ENCODE measurements at places on chromosomes 3 and 15.

- peak; percentile 60 for DNase-seq
These were observed 437.8 kb downstream of the RBMS3 start for GRCh38 chr3:29718661-29719065.

DNA sequence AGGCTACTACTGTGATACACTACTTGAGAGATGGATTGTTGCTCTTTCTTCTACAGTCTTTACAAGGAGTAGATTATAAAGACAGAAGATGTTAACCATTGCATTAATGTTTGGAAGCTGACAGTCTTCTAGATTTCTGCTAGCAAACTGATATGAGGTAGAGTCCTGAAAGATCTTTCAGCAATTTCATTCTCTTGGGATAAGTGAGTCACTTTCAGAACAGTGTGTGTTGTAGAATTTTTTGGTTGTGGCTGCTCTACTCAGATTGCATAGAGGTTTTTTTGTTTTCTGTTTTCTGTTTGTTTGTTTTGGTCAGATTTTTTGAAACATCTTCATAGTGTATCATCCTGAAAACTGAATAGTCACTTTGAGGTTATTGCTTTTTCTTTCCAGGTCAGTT, 17.1 kb downstream of the TNFSF10 start:
- DNase-seq, result no peak

- DNase-seq, result no peak
These were observed 21.5 kb downstream of the AGTR1 start for GRCh38 chr3:148718982-148719862.

- no peak for DNase-seq
These were observed 375.6 kb downstream of the CTNNB1 start for GRCh38 chr3:41574900-41575299.

- no peak for DNase-seq
These were observed 10.6 kb upstream of the STT3B start for GRCh38 chr3:31522152-31522551.

DNA sequence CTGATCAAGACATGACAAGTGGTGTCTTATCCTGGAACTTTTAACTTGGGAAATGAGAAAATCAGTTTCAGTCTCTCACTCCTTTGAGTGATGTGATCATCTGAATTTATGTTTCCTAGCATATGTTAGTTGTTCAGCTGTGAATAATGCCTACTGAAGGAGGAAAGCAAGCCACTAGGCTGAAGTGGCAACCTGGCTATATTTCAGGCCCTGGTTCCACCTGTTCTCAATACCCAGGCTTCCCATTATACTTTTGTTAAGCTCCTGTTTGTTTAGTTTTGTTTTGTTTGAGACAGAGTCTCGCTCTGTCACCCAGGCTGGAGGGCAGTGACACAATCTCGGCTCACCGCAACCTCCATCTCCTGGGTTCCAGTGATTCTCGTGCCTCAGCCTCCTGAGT, 243.8 kb downstream of the ALCAM start:
- DNase-seq, result no peak

- no peak for DNase-seq
These were observed 959 bp downstream of the ZNF592 start for GRCh38 chr15:84749111-84749991.

GRCh38 chr3:134487406-134487805, 1.5 kb downstream of the CEP63 start:
- no peak for DNase-seq

DNA sequence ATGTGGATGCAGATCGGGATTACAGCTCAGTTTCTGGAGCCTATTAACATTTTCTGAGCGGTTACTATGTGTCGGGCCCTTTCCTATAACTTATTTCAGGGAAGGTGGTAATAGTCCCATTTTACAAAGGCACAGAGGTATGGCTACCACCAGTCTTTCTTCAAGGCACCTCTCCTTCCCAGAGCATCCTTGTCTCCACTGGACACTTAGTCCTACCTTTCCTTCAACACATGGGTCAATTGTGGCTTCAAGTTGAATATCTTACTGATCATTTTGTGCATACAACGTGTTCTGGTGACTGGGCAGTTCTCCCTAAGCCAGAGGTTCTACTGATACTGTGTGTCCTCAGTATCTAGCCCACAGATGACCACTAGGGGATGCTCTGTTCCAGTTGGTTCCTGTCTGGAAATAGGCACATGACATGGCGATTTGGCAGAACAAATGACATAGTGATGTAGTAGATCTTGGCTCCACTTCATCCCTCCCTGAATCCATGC, 60.7 kb upstream of the CMTM8 start:
- peak; percentile 38 for DNase-seq

DNA sequence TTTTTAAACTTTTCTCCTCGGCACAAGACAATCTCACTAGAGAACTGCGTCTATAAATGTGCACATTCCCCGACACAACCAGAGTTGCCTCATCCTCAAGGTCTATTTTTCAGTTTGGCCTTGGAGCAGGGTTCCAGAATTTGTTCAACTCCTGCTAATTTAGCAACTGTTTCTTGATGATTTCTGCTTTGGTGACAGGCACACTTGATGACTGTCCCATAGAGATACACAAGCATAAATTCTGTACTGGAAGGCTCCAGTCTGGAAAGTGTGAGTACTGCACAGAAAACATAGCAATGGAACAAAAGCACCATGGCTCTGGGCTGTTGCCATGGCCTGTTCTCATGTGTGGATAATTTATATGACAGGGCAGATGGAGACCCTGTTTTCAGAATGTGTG, 379.6 kb upstream of the PDZRN3 start:
- no peak for DNase-seq

- no peak for DNase-seq
These were observed 115.2 kb downstream of the GHSR start for GRCh38 chr3:172333042-172333377.

DNA sequence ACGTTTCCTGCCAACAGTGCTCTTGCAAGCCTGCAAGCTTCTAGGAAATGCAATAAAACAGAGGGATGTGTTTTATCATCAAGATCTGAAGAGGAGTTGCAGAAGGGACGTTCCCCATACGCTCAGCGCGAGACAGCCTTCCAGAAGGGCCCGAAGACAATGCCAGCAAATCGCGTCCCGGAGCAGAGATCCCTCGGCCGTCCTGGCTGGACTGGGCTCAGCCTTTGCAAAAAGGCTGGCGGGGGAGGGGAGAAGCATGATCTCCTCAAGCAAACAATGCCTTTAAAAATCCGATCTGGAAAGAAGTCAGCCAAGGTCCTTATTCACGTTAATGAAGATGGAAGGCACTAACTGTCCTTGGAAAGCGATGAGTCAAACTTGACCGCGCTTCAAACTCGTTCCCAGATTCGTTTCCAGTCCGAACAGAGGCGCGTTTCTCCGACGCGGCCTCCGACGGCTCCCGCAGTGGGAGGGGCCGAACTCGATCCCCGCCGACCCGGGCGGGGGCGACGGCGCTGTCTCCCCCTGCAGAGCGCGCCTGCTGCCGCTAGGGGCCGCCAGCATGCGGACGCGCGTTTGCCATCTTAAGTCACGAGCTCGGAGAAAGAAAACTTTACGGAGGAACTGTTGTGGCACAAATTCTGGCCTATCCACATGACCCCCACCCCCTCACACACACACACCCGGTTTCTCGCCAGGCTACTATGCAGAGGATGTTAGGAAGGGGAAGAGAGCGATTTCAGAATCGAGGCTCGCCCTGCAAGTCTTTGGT, 5.5 kb downstream of the BCL6 start:
- peak; percentile 80 for DNase-seq

DNA sequence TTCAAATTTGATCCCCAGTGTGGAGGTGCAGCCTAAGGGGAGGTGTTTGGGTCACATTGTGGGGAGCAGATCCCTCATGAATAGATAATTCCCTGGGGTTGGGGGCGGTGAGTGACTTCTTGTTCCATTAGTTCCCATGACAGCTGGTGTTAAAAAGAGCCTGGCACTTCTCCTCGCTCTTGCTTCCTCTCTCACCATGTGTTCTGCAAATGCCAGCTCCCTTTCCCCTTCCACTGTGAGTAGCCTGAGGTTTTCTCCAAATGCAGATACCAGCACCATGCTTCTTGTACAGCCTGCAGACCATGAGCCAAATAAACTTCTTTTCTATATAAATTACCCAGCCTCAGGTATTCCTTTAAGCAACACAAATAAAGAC, 23.1 kb downstream of the RIOX2 start:
- DNase-seq, result no peak

Measured in kidney glomerular epithelial cell (primary cell).